ENCODE measurements at places on chromosomes 1 and 21.
A peak's percentile ranks its signal among the peaks of the same experiment; 100 is the strongest.

- no peak for DNase-seq
These were observed 18.3 kb downstream of the IL6R start for GRCh38 chr1:154423304-154423987.

- no peak for DNase-seq
These were observed 717 bp downstream of the B4GALT3 start for GRCh38 chr1:161176468-161177111.

DNA sequence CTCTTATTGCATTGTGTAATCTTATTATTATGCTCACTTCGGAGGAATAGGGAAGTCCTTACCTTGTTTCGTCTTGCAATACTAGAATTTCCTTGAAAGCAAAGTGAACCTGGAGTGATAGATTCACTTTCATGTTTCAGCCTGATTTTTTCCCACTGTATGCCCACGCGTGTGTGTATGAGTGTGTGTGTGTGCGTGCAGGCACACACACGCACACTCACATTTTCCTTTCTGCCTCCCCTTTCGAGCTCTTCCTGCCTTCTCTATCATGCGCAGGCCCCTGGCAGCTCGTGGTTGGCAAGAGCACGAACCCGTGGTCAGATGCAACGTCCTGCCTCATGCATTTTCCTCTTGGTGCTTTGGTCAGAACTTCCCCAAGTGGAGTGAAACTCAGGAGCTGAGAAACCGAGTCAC is at the start of gene GCSAML:
Gene GCSAML (plus strand): TSS at position 366 of the 414 bp plus-strand sequence. CDS start 58 bp downstream, outside the sequence.
- no peak for DNase-seq

- DNase-seq: no peak
These were observed 512.2 kb downstream of the NEGR1 start for GRCh38 chr1:71770121-71770520.

GRCh38 chr1:198662821-198663220 is 24.0 kb downstream of the PTPRC start:
- no peak for DNase-seq

DNA sequence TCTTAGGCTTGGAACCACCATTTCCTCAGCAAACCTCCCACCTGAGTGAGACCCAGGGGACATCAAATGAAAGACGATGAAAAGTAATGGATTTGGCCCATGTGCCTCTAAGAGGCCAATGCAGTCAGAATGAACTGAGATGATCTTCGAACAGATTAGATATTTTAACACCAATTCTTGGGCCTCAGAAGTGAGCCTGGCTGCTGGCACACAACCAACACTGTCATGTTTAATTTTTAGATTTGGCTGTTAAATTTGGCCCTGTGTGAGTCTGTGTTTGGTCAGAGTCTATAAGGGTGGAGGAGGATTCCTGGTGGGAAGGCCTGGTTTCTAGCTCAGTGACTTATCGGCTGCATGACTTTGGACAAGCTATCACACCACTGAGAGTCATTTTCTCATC is 45.4 kb downstream of the ELAPOR1 start:
- no peak for DNase-seq

- DNase-seq: peak; percentile 79
These were observed 33.4 kb downstream of the QSOX1 start for GRCh38 chr1:180188091-180188506.

DNA sequence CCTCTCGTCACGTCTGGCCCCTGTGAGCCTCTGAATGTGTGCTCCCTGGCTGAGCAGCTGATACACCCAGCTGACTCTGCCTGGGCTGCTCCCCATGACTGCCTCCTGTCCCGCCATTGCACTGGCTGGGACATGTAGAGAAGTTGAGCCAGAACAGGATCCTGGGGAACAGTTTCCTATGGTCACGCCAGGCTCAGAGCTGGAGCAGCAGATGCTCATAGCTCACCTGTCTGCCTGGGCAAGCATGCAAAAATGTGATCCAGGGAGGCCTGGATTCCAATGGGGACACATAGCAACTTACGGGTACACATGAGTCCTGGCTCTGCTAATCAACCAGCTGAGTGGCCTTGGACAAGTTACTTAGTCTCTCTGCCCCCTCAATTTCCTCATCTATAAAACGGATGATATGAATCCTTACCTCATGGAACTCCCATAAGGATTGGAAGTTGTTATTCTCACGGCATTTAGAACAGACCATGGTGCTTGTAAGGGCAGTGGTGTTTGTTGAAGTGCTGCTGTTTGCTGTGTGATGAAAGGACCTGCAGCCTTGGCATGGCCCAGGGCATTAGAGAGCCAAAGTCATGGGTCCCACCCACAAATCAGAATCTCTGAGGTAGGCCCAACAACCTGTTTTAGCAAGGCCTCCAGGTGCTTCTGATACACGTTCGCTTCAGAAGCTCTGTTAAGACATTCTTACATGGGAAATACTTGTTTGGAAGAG is 150.3 kb upstream of the VANGL1 start:
- DNase-seq: no peak

GRCh38 chr1:162360237-162360873 is 16.3 kb downstream of the SPATA46 start:
- DNase-seq: no peak

GRCh38 chr1:201433609-201434008 is 12.1 kb upstream of the TNNI1 start:
- no peak for DNase-seq

GRCh38 chr1:169890761-169891538 is 2.7 kb downstream of the SCYL3 start:
- DNase-seq: no peak

DNA sequence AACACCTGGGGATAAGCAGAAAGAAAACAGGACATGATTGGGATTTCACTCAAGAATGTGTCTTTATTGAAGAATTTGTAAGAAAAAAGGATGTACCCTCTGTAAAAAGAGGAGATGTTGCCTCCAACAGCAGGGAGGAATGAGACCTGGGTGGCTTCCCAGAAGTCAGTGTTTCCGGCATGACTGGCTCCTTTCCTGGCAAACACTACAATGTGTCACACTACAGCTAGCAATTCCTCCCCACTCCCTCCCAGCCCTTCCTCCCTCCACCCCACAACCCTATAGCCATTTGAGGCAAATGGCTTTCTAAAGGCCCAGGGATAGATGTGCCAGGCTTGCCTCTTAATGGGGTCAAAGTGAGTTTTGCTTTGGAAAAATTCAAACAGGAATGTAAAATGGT is 11.5 kb upstream of the COL8A2 start:
- DNase-seq: no peak

DNA sequence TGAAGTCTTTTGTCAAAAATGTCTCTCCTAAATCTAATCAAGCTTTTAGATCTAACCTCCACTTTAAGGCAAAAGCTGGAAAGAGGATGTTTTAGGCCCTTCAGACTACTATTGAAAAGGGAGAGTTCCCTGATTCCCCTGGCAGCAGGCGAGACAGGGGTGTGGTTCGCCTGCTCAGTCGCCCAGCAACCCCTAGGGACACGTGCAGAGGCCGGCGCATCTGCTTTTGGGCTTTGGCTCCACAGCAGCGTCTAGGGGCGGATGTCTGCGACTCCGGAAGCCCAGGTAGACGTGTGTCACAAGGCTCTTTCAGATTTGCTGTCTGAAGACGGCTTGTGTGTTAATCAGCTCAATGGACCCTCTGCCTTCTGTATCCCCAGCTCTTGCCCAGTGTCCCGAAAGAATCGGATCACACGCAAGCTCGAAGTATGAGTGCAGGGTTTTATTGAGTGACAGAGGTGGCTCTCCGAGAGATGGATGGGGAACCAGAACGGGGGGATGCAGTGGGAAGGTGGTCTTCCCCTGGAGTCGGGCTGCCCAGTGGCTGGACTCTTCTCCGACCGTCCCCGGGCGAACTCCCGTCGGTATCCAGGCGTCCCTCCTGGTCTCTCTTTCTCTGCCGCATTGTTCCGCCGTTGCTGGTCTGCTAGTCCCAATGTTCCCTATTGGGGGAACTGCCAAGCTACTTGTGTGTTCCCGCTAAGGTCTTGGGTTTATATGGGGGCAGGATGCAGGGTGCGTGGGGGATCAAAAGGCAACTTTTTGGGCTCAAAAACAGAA is 45.5 kb downstream of the OLFML2B start:
- no peak for DNase-seq

DNA sequence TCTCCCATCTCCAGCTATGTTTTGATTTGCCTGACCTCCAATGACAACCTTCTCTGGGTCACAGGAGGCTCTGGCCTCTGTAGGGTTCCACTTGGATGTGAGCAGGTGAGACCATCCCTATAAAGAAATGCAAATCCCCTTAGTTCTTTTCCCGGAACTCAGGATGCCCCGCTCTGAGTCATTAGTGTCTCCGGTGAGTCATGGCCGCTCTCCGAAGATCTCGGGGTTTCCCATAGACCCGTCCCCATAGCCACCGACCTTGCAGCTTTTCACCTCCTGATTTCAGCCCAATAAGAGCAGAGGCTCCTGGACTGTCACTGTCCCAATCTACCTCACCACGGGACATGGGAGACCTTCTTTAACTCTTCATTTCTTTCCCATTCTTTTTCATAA is 98.2 kb downstream of the PGBD5 start:
- DNase-seq: peak; percentile 28

DNA sequence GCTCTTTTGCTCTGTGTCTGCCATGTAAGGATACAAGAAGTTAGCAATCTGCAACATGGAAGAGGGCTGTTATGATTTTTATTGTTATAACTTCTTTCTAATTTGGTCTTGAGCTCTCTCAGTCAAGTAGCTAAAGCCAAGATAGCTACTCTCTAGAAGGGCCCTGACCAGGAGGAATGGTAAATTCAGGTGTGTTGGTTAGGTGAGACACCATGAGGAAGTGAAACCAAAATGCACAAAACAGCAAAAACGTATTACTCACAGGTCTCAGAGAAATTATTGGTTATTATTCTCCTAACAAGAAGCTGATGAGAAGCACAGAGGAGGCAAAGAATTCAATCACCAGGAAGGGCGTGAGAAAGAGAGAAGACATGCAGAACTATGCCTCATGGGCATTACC is 51.8 kb upstream of the INSL5 start:
- no peak for DNase-seq

- DNase-seq: no peak
These were observed 5.5 kb upstream of the IFNGR2 start for GRCh38 chr21:33397717-33398116.

DNA sequence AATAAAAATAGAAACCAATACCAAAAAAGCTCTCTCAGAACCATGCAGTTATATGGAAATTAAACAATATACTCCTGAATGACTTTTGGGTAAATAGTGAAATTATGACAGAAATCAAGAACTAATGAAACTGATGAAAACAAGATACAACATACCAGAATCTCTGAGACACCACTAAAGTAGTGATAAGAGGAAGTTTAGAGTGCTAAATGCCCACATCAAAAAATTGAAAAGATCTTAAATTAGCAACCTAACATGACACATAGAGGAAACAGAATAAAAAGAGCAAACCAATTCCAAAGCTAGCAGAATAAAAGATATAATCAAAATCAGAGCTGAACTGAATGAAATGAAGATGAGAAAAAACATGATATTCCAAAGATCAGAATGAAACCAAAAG is 430.9 kb downstream of the LTN1 start:
- DNase-seq: no peak

GRCh38 chr1:237108297-237109040 is 66.5 kb downstream of the RYR2 start:
- DNase-seq: no peak

DNA sequence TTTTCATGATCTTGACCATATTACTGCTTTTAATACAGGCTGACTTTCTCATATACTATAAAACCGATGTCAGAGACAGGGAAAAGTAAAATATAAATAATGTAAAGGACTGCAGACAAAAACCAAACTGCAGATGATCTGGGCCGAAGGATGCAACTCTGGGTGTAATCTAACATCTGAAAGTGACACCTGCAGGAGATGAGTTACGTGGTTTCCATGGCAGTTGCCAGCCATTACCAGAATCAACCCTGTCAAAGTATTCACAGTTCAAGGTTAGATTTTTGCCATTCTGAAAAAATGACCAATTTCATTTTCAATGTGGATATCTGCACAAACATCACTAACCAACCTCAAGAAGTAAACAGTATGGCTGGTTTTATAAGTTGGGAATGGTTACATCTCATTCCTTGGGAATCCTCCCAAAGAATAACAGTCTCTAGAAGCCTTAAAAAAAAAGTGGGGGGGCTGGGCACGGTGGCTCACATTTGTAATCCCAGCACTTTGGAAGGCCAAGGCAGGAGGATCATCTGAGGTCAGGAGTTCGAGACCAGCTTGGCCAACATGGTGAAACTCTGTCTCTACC is 27.7 kb downstream of the DNAJC11 start:
- DNase-seq: no peak

- no peak for DNase-seq
These were observed 60.4 kb downstream of the CAPZB start for GRCh38 chr1:19424651-19425570.

DNA sequence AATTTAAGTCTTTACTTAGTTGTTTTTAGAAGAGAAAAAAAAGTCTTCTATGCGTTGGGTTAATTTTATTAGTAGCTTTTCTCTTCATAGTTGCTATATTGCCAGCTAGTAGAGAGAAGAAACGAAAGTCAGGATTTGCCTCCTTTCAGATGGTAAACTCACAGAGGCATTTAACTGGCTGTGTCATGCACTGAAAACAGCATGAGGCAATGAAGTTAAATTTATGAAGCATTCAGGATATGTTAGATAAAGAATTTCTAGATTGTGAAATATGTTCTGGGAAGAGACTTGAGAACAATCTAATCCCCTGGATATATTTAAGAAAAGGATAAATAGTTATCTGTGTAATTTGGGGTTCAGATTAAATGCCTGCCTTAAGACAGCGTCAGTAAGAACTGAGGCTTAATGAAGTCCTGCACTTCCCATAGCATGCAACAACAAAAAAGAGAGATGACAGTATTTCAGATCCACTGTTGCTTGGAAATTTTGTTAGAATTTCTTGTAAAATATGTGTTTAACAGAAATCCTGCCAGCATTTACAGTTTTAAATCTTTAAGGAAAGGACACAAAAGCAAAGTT is 1.7 kb downstream of the ANGPTL1 start:
- DNase-seq: no peak

- no peak for DNase-seq
These were observed 403.7 kb downstream of the LTN1 start for GRCh38 chr21:28588997-28589396.

DNA sequence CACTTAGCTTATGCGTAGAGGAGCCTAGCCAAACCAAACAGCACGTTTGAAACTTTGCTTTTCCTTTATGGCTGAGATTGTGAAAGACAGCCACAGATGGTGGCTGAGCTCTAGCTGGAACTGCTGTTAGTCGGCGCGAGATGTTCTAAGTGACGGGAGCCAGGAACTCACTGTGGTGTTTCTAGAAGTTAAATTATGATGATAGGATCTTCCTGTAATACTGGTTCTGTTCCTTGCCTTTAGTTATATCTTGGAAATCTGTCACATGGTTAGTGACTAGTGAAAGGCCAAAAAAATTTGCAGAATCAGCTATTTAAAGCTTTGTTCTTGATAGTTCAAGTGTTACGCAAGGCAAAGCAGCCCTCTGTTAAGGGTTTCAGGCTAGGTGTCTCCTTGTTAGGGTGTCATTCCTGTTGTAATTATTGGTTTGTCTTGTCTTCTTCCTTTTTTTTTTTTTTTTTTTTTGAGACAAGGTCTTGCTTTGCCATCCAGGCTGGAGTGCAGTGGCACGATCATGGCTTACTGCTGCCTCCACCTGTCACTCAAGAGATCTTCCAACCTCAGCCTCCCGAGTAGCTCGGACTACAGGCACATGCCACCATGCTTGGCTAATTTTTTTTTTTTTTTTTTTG is 22.6 kb downstream of the AK4 start:
- DNase-seq: no peak

Measured in A549 (cell line).